ENCODE measurements at places on chromosomes 6 and 20.

- DNase-seq: peak; percentile 85
Measured at GRCh38 chr6:79947191-79948186, at the start of gene ELOVL4. TSS of gene ELOVL4 (minus strand) at chr6:79947553. CDS start at chr6:79947279, 274 bp downstream.

DNA sequence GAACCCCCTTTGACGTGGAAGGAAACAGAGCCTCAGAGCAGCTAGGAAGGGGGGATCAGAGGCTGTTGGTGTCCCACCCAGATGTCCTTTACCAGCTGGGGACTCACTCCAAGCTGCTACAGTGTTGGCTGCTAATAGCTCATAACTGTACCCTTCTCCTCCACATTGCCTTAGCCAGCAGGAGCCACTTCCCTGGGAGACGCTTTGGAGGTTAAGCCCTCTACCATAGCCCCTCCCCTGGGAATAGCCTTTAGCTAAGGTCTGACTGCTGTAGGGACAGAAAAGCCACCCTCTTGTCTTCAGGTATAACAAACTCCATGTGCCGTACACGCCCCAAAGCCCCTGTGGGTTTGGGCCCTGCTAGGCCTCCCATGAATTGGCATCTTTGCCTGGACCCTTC is 238.6 kb downstream of the LRFN2 start:
- no peak for DNase-seq

DNA sequence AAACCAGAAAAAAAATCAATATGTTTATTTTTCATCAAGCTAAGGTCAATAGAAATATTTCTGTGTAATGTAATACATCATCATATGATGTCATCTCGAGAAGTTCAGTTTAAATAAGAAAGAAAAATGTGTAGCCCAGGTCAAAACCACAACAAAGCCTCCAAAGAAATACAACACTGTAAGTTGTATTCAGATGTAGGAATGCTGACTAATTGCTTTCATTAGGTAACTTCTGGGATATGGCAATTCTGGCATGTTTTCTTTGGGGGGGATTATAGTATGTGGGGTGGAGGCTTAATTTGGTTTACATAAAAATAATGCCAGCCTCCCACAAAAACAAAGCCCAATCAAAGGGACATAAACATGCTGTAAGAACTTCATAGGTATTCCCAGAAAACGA is 881.8 kb upstream of the CITED2 start:
- DNase-seq: no peak

GRCh38 chr6:28675600-28675999 is 149.9 kb downstream of the GPX5 start:
- DNase-seq: no peak

All from AG08395 (cell line).